Thyroid gland (tissue), 4 donors: ENCODE measurements at places on chromosomes 5 and 9.

DNA sequence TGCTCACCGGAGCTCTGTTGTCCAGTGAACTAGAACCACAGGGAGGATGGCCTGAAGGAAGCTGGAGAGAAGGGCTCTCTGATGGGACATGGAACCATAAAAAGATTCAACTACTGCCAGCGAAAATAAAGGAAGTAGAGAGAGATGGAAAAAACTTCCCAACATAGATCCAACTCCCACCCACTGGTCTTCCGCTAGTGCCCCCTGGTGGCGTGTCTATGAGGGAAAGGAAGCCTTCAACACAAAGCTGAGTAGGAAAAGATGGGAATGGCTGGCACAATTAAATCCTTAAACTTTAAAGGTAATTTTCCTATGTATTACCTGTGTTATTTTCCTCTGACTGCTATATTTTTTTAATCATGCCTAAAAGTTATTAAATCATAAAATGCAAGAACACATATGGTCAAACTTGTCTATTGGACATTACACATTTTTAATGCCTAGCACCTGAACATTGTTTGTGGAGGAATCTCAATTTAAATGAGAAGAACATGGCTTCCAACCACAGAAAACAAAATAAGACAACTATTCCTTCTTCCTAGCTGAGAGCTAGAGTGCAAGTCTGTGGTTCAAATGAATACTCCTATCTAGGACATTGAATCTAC is 51.5 kb downstream of the CEP120 start:
- no peaks in the 10 kb centered on the region for H3K36me3 ChIP-seq
- H3K27me3 ChIP-seq = no peaks in the 10 kb centered on the region
- no peaks in the 10 kb centered on the region for H3K4me1 ChIP-seq
- H3K27ac ChIP-seq = no peak overlapping the region
- peak; percentile 71 for DNase-seq

DNA sequence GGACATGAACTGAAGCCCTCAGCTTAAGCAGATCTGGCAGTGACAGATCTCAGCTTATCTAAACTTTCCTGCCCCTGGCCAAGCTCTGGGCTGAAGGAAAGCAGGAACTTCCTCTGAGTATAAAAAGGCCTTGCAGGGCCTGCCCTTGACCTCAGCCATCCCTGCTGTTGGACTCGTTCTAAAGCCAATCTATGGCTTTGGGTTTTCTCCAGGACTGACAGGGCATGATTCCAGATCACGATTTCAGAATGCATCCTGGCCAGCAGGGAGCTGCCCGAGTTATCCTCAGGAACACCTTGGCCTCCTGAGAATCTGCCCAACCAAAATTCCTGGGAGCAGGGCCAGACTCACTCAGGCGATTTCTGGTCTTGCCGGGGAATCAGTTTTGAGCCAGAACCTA is 502.7 kb downstream of the TLE4 start:
- H3K27me3 ChIP-seq = no peaks in the 10 kb centered on the region
- H3K27ac ChIP-seq = no peak overlapping the region
- H3K4me1 ChIP-seq = peaks cover 3% of the 10 kb centered on the region
- no peaks in the 10 kb centered on the region for H3K36me3 ChIP-seq
- peak; percentile 21 for DNase-seq
- H3K4me3 ChIP-seq = no peak overlapping the region

- no peaks in the 10 kb centered on the region for H3K4me1 ChIP-seq
- no peak for DNase-seq
- H3K27ac ChIP-seq = no peak overlapping the region
- H3K27me3 ChIP-seq = no peaks in the 10 kb centered on the region
These were observed 101.4 kb upstream of the IRX4 start for GRCh38 chr5:1983919-1984695.

- H3K27ac ChIP-seq = no peak overlapping the region
- H3K36me3 ChIP-seq = no peaks in the 10 kb centered on the region
- DNase-seq = no peak
- H3K4me3 ChIP-seq = no peak overlapping the region
These were observed 47.8 kb downstream of the AHRR start for GRCh38 chr5:369151-369868.
